ENCODE measurements at places on chromosomes 6 and 20.

DNA sequence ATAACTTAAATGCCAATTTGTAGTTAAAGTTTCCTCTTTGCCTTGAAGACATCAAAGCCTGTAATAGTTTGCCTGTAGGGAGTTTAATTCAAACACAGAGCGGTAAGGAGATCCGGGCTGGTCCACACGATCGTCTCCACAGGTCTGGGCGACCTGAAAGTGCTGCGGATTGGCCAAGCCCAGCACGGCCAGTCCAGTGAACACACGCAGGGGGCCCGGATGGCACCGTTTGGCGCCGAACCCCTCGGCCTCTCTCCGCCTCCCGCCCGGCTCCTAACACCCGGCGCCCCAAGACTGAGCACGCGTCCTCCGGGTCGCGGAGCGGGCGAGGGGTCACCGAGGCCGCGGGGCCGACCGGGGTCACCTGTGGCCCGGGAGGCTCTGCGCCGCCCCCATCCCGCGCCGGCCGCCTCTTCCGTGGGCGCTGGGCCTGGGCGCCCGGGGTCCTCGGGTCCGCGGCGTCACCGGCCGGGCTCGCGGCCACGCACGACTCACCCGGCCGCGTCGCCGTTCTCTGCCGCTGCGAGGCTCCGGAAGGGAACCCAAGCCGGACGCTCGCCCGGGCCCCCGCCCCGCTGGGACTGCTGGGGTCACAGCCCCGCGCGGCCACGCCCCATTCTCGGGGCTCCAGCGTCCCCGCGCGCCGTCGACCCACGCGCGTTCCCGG is 481 bp downstream of the SERPINB6 start:
- no peak for DNase-seq

DNA sequence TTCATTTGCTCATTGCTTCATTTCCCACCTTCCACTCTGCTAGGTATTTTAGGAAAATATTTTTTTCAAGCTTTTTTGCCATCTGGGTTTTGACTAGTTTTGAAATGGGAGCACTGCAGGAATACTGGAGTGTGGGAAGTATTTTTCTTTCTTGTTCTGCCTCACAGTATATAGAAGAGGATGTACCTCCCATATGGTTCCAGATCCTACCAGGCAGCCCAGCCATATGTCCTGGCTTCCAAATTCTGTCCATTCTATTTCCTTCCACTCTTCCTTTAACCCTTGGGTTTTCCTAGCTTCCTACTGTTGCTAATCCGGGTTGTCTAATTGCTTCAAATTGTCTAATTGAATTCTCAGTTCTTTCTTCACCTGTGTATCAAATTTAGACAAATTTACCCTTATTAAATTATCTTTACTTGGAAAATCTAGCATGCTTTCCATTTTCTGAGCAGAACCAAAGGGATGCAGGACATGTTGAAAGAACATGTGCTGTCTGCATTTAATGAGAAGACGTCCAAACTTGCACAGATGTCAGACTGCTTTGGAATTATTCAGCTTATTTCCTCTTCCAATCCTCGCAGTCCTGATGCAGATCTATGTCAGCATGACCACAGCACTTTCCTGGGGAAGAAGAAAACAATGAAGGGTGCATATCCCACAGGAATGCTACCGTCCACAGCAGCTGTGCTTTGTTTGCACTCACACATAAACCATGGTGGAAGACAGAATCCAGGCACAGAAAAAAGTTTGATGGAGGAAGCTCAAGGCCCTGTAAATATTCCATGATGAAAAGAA is 1273.9 kb upstream of the MAP3K7 start:
- no peak for DNase-seq

DNA sequence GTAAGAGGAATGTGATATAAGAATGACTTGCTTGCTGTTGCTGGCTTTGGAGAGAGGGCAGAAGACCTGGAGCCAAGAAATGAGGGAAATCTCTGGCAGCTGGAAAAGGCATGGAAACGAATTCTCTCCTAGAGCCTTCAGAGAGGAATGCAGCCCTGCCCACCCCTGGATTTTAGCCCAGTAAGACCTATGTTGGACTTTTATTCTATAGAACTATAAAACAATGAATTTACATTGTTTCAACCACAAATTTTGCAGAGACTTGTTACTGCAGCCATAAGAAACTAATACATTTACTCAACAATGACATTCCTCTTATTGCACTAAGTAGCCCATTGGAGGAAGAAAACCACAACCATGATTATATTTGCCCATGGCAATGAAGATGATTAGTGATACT is 39.5 kb upstream of the PREP start:
- no peak for DNase-seq

GRCh38 chr6:166586424-166587156 is at the start of gene RAMACL:
Gene RAMACL, minus strand, starts transcription at chr6:166586678. Its CDS starts 201 bp downstream, at chr6:166586477.
- DNase-seq, result no peak

GRCh38 chr20:56358070-56358469 is 704 bp upstream of the FAM210B start:
- no peak for DNase-seq

GRCh38 chr20:57835588-57836455 is 126.0 kb upstream of the PMEPA1 start:
- DNase-seq, result no peak

GRCh38 chr6:163739408-163739725 is 324.8 kb downstream of the QKI start:
- DNase-seq, result no peak

- no peak for DNase-seq
Observed at GRCh38 chr20:3935956-3936340, 46.8 kb downstream of the PANK2 start.

- DNase-seq, result no peak
Observed at GRCh38 chr6:9657994-9658393, 756.9 kb downstream of the TFAP2A start.

- no peak for DNase-seq
Observed at GRCh38 chr6:168724669-168725570, 283.9 kb downstream of the SMOC2 start.

- no peak for DNase-seq
Observed at GRCh38 chr20:56750430-56750829, 121.3 kb downstream of the TFAP2C start.

DNA sequence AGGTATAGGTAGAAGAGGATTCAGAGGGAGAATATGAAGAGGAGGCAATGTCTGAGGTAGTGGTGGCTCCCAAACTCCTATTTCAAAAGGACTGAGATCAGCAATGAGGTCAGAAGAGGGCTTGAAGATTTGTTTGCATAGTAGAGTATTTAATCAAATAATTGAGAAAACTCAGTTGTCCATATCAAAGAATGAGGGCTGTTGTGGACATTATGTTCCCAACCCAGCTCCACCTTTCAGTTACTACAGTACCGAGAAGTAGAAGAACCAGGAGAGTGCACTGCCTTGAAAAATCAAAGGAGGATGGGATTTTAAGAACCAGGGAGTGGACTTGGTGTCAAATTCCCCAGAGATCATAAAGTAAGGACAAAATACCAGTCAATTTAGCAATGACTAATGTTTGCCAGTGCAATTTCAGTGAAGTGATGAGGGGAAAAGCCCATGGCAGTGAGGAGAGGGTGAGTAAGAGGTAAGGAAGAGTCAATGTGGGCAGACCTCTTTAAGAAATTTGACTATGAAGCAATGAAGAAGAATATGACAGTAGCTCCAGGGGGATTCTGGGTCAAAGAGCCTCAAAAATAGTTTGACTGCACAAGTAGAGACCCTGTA is 382.4 kb downstream of the PKHD1 start:
- no peak for DNase-seq

DNA sequence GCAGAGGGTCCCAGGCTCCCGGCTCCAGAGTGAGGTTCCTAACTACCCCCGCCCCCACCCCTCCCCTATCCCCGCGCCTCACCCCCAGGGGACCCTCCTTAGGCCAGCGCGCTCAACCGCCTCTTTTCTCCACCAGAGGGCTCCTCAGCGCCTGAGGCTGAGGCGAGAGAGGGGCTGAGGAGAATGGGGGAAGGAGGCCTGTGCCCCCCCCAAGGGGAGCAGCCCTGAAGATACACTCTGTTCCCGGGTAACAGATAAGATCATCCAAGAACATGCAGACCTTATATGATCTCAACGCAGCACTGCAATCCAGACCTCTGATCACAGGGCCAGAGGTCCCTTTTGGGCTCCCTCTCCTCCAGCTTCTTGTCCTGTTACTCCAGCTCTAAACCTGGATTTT is 43.3 kb upstream of the MRPS10 start:
- no peak for DNase-seq

- DNase-seq, result no peak
Observed at GRCh38 chr20:42027746-42028268, 409.6 kb upstream of the CHD6 start.

DNA sequence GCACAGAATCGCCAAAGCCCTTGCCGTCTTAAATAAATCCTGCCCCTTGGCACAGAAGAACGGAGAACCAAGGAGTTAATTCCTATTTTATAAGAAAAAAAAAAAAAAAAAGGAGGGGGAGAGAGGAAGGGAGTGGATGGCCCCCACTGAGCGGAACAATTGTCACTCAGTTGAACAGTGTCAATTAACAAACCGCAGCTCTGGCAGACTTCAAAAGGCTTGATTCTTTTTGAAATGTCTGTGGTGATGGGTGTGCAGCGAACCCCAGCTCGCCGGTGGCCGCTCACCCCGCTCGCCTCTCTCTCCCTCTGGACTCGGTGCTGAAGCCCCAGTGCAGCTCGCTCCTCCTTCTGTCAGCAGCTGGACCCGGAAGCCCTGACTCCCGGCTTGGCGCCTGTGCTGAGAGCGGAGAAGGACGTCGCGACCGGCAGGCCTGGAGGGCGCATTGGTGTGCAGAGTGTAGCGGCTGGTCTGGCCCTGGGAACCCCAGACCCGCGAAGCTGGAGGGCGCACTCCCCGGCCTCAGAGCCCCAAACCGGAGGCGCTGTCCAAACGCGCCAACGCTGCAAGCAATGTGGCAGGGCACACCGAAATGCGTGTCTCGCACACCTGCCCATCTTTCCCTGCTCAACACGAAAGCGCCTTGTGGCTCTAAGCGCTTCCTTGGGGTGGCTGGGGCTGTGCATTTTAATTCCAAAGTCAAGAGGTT is 3.4 kb downstream of the LINC00237 start:
- peak; percentile 44 for DNase-seq

DNA sequence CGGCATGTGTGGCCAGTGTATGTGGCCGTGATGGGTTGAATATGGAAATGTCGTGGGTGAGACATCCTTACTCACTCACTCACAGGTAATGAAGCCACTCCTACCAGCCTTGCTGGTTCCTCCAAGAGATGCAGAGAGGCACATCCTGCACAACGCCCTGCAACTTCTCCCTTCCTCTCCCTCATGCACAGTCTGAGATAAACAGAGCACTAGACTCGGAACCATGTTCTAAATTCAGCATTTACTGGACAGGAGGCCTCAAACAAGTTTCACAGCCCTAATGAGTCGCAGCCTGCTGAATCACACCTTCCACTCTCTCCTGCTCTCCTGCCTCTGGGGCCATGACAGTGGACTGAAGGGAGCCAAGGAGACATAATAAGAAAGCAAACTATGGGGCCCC is 91.2 kb downstream of the ISM1 start:
- no peak for DNase-seq

DNA sequence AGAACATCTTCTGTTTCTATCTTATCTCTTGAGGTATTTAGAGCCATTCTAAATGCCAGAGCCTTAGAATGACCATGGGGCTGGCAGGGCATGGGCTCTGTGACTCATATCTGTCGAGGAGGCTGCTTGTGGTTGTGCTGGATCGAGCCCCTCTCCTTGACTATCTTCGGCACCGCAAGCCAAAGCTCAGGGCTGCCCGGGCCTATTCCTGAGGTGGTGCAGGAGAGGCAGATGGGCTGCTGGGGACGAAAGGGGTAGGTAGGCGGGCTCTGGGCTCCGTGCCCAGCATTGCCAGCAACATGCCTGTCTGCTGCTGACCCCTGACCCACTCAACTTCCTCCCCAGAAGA is 89.9 kb downstream of the NOL4L start:
- DNase-seq, result no peak

GRCh38 chr6:109453594-109454495 is 1.7 kb downstream of the MICAL1 start:
- DNase-seq, result no peak

- no peak for DNase-seq
Observed at GRCh38 chr6:56749632-56750151, 107.0 kb upstream of the DST start.

GRCh38 chr20:63643499-63643898 is 9.7 kb downstream of the STMN3 start:
- DNase-seq, result no peak

GRCh38 chr6:73983367-73983766 is 287.4 kb downstream of the CD109 start:
- no peak for DNase-seq

- no peak for DNase-seq
Observed at GRCh38 chr6:3800850-3801591, 48.2 kb upstream of the FAM50B start.

DNA sequence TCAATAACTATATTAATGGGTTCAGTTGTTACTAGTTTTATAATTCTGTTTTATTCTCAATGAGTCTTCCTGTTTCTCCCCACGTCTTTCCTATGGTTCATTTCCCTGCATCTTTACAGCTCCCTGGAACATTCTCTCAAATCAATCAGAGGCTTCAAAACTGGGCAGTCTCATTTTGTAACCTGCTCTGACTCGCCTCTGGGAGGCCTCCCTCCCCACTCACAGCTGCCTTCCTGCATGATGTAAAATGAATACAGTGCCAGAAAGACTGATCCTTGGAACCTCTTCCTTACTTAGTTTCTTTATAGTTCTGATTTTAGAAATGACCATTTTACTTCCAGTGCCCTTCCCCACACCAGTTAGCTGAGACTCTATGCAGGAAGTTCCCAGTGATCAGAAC is 103.9 kb downstream of the ESR1 start:
- DNase-seq, result no peak

DNA sequence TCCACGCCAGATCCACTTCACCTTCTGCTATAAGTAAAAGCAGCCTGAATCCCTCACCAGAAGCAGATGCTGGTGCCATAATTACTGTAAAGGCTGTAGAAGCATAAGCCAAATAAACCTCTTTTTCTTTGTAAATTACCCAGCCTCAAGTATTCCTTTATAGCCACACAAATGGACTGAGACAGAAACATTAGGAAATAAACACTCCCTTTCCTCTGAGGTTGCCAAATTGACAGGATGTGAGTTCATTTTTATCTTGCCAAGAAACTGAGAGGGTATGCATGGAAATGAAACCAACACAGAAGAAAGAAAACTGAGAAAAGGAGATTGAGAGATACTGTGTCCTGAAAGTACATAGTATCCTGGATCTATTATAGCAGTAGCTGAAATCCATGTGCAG is 481.2 kb downstream of the HAO1 start:
- no peak for DNase-seq

DNA sequence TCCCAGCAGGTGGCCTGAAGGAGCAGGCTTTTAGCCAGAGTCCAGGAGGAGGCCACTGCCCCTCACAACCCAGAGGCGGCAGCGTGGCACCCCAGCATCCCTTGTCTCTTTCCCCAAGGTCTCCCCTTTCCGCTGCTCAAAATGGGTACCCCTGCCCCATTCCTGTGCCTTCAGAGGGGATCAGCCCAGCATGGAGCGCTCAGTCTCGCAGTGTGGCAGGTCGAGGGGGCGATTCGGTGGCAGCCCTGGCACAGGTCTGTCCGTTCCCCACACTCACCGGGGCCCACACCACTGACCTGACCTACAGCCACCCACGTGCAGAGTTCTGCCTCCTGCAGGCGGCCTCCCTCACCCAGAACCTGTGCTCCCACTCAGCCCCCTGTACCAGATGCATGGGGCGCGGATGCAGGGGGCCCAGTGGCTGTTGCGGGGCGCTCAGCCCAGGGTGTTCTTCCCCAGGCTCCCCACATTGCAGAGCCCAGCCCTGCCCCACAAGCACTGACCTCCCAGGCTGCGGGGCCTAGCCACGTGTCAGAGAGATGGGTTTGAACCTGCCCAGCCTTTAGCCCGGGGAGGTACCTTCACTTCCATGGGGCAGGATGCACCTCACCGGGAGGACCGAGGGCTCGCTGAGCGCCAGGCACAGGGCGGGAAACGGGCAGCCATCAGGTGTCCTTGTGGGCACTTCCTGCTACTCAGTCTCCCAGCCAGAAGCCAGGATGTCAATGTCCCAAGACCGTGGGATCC is 41.8 kb downstream of the DSTN start:
- no peak for DNase-seq
